ENCODE measurements at places on chromosomes 7 and 10.

DNA sequence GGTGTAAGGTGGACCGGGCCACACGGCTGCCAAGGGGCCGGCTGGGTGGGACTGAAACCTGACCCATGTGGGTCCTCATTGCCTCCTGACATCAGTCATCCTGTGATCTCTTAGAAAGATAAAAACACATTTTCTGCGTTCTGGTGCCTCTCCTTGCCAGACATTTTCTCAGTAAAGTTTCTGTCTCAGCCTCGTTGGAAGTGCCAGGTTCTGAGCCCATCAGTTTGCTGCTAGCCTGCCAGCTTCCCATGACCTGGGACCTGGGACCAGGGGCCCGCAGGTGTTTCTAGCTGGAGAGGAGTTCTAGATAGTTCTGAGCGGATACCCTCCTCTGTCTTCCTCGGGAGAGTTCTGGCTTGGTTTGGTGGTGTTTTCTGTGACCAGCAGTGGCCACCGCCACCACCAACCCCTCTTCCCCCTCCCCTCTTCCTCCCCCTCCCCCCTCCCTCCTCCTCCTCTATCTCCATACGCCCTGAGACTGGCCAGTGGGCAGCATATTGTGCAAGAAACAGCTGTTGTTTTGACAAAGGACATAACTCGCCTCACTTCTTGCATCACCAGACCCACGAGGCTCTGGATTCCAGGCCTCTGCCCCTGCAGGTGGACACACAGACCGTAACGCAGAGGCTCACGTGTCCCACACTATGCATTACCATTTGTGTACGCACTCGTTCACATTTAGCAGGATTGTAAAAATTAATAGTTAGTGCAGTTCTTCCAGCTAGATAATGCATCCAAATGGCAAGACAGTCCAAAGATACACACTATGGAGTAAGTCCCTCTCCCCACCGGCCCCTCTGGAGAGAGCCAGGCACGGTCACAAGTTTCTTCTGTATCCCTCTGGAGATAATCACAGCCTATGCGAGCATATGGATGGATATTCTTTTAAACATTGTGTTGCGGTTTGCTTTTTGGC is 94.6 kb downstream of the CUX1 start:
- DNase-seq, result no peak

DNA sequence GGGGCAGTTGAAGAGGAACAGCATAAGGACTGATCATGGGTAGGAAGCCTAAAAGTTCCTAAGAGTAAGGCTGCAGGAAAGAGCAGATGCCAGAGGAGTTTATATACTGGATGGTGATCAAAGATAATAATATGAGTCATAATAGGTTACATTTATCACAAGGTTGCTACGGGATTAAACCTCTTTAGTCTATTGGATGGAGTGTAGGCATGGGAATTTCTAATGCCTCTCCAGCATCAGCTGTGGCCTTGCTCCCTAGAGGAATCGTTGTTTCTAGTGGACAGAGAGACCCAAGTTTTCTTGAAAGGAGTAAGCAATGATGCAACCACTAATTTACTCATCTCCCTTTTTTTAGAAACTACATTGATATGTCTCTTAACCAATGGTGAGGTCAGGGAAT is 213.4 kb downstream of the GPR37 start:
- no peak for DNase-seq

DNA sequence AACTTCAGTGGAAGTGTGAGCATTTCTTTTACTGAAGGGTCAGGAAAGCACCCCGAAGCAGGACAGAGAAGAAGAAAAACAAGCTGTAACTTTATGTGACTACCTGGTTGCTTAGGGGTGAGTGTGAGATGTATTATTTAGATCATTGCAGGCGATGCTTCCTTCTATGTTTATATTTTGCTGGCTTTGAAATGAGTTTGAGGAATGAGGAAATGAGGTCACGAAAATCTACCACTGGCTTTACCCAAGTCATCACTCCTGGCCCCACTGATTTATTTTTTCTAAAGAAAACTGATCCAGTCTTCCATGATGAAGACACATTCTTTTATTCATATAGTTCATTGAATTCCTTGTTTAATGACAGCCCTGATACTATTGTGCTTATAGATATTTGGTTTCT is 716.6 kb upstream of the FZD8 start:
- no peak for DNase-seq

GRCh38 chr10:3260066-3260834 is 87.7 kb upstream of the PITRM1 start:
- DNase-seq, result no peak

DNA sequence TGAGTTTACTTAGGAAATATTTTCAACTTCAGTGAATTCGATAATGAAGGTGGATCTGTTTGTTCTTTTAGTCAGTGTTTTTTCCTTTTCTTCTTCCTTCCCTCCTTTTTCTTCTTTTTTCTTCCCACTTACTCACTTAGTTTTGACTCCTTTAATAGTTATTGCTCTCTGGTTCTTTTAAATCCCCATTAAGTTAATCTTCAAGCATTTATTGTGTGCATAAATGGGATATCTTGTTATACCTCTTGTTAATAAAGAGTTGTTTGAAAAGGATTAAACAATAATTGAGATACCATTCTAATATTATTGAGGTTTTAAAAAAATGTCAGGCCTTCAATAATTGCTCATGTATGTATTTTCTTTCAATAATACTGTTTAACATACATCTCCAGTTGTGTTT is 19.5 kb downstream of the STAM start:
- no peak for DNase-seq

DNA sequence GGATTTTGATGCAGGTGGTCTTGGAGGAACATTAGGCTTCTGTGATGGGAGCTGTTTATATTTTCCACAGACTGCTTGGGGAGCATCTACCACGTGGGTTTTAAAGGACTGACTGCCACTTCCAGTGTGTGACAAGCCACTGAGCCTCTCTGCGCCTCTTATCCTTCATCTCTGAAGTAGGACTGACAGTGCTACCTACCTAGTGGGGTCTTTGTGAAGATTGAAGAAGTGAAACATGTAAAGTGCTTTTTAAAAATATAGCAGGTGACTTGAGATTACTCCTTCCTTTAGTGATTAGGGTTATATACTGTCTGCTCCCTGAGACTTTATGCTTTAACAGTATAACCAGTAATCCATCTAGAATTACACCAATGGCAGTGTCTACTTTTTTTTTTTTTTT is 29.9 kb downstream of the NKX2-3 start:
- DNase-seq, result no peak

DNA sequence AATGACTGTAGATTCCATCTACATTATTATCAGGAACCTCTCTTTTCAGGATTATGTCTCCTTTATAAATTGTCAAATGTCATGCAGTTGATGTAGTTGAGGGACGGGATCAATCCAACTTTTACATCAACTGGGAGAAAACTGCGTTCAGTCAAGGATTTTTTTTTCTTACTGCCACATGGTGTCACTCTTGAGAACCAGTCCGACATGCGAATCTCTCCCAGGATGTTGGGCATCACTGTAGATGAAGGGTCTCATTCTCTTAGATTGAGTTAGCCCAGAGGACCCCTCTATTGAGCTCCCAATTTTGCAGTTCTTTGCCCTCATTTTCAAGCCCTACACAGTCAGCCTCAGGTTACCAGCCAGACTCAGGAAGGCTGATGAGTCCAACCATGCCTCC is 120.3 kb upstream of the PTPRZ1 start:
- DNase-seq, result no peak

DNA sequence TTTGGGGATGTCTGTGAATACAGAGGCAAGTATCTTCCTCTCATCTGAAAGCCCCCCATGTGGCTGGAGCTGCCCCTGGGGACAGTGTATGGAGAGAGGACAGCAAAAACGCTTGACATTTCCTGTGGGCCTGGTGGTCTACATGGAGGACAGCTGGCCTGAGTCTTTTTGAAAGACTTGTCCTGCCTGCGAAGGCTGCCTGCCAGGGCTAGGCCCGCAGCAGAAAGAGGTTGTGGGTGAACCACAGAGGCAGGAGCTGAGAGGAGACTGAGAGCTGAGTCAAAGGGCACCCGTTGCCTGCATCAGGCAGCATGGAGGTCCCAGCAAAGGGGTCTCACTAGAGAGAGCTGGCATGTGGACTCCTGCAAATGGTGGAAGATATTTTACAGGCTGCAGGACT is 66.4 kb downstream of the KAT6B start:
- no peak for DNase-seq

DNA sequence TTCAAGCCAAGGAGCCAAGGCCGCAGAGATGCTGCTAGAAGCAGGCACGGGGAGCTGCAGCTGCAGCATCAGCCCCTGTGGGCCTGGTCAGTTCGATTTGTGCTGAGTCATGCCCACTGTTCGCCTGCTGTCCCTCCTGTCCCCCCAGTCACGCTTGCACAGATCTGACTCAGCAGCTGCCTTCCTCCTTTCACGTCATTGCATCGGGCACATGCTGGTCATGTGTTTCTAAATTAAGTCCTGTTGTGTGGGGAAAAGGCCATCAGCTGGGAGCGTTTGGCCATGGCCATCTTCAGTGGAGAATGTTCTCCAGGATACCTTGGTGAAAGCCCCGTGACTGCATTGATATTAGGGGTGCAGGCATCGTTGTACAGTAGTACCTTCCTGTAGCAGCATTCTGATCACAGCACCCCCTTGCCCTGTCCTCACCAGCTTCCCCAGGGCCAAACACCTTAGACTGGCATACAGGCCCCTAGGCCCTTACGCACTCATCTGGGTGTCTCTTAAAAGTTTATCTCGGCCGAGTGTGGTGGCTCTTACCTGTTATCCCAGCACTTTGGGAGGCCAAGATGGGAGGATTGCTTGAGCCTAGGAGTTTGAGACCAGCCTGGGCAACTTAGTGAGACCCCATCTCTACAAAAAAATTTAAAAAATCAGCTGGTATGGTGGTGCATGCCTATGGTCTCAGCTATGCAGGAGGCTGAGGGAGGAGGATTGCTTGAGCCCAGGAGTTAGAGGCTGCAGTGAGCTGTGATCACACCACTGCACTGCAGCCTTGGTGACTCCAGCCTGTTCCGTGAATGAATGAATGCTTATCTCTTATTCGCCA is 23.2 kb downstream of the POR start:
- DNase-seq, result peak; percentile 45
